ENCODE measurements at places on chromosomes 11 and 22. TPM values are rescaled to one million over a fixed set of nuclear protein-coding genes. Genes with fewer than 3 reads are reported as not detected.

The MAP6 gene
- 0.57 TPM for total RNA-seq

The CST6 gene
- not detected for total RNA-seq

The LARGE1 gene
- 10.6 TPM for total RNA-seq

The SF3A1 gene
- total RNA-seq, result 54.8 TPM

The C11orf65 gene
- 0.44 TPM for total RNA-seq

The TMPRSS4 gene
- not detected for total RNA-seq

The ADORA2A gene
- total RNA-seq, result 2.6 TPM
